HCT116 (cell line): ENCODE measurements at places on chromosomes 13 and 19. TPM values are rescaled to one million over a fixed set of nuclear protein-coding genes. Genes with fewer than 3 reads are reported as not detected.

ARL11 gene
- not detected for total RNA-seq

CDKN2D gene
- 13.8 TPM for total RNA-seq

CCDC70 gene
- total RNA-seq, result not detected

TBXA2R gene
- 2.3 TPM for total RNA-seq

ZNF793 gene
- total RNA-seq, result not detected

FCAR gene
- total RNA-seq, result not detected

OR4F17 gene
- not detected for total RNA-seq

CYP4F2 gene
- 1.1 TPM for total RNA-seq

ICAM5 gene
- 53.9 TPM for total RNA-seq

ZNF442 gene
- total RNA-seq, result not detected

MAP1S gene
- total RNA-seq, result 80.8 TPM

ZNF439 gene
- not detected for total RNA-seq

IGLON5 gene
- total RNA-seq, result not detected

KLK1 gene
- total RNA-seq, result 3.3 TPM

ATXN8OS gene
- not detected for total RNA-seq

ASPDH gene
- total RNA-seq, result not detected

C13orf42 gene
- not detected for total RNA-seq
